ENCODE measurements at places on chromosomes 4 and X. TPM values are rescaled to one million over a fixed set of nuclear protein-coding genes. Genes with fewer than 3 reads are reported as not detected.

GRCh38 chrX:25108481-25108880, 92.7 kb upstream of the ARX start:
- no peak for DNase-seq
- H3K27me3 ChIP-seq = no peaks in the 10 kb centered on the region
- H3K4me3 ChIP-seq = no peak overlapping the region
- no peaks in the 10 kb centered on the region for H3K36me3 ChIP-seq
- no peak overlapping the region for H3K27ac ChIP-seq
- H3K4me1 ChIP-seq = no peaks in the 10 kb centered on the region

GRCh38 chrX:13859724-13860123, 42.8 kb upstream of the GPM6B start:
- H3K36me3 ChIP-seq = no peaks in the 10 kb centered on the region
- H3K27ac ChIP-seq = no peak overlapping the region
- H3K27me3 ChIP-seq = no peaks in the 10 kb centered on the region
- H3K4me3 ChIP-seq = no peak overlapping the region
- H3K4me1 ChIP-seq = no peaks in the 10 kb centered on the region

GRCh38 chr4:182875453-182876405, 41.5 kb downstream of the DCTD start:
- peak overlapping the region; percentile 5 for H3K27ac ChIP-seq
- H3K27me3 ChIP-seq = peaks cover 99% of the 10 kb centered on the region
- no peak for DNase-seq
- peaks cover 45% of the 10 kb centered on the region for H3K36me3 ChIP-seq
- H3K4me1 ChIP-seq = peaks cover 15% of the 10 kb centered on the region

CCDC110 gene
- polyA plus RNA-seq = not detected

DNA sequence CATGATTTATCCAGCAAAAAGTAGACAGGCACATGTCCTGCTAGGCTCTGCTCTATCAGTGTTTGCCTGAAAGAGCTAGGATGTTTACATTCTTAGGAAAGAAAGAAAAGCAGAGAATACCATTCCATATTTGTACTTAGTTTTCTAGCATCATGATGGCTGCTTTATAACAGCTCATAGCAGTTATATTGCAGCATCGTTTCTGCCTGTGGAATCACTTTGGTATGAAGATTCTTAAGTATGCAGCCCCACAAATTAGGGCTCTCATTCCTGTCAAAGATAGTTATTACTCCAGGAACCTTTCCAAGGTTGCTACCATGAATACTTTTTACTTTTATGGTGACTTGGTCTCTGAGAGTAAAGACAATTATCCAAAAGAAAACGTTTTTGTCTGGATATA, 119.0 kb upstream of the MYOZ2 start:
- peaks cover 25% of the 10 kb centered on the region for H3K27me3 ChIP-seq
- H3K27ac ChIP-seq = no peak overlapping the region
- no peak overlapping the region for H3K4me3 ChIP-seq

MAGEB1 gene
- not detected for polyA plus RNA-seq

GRCh38 chrX:56813318-56813837, 84.3 kb downstream of the NBDY start:
- no peaks in the 10 kb centered on the region for H3K36me3 ChIP-seq
- peaks cover 56% of the 10 kb centered on the region for H3K4me1 ChIP-seq
- peak overlapping the region; percentile 91 for H3K27ac ChIP-seq
- no peaks in the 10 kb centered on the region for H3K27me3 ChIP-seq

ADH4 gene
- not detected for polyA plus RNA-seq

DNA sequence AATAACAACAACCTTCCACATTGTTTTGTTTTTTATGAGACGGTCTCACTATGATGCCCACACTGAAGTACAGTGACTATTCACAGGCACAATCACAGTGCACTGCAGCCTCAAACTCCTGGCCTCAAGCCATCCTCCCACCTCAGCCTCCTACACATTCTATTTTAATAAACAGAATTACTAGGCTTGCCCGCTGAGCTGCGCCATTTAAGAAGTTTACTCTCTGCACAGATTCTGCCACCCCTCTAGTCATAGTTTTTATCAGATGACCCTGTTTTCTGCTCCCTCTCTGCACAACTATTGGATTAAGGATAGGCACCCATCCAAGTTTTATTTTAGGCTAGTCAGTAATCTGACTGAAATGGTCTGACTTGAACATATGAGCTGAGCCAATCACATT, 11.3 kb upstream of the COX18 start:
- H3K4me1 ChIP-seq = no peaks in the 10 kb centered on the region
- no peak for DNase-seq
- peaks cover 3% of the 10 kb centered on the region for H3K36me3 ChIP-seq
- H3K27ac ChIP-seq = peak overlapping the region; percentile 67
- H3K4me3 ChIP-seq = no peak overlapping the region
